Stimulated activated CD4-positive, alpha-beta T cell treated with anti-CD3 and anti-CD28 coated beads, Interleukin-15, amount 100 ng/mL, for 48 hours (primary cell): ENCODE measurements at places on chromosomes 16 and 17.

DNA sequence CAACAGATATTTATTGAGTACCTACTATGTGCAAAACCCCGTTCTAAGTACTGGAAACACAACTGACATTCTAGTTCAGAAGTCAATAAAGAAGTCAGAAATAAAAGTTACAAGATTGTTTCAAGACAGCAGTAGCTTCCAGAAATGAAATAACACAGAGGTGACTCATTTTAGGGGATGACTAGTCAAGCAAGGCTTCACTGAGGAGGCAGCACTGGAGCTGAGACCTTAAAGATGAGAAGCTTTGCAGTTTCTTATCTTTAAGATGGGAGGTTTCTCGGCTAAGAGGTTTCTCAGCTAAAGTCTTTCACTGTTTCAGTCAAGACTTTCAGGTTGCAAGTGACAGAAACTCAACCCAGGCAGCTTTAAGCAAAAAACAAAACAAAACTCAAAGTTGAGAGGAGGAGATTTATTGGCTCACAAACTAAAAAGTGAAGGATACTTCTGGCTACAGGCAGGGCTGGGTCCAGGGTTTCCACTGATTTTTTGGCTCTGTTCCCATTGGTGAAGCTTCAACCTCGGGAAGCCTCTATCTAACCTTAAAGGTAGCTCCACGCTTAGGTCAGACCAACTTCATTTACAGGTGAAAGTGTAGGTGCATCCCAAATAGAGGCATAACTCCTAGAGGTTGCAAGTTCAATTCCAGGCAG lies 7.4 kb upstream of the MMP2 start:
- DNase-seq: no peak

GRCh38 chr17:80691784-80692183 lies 147.1 kb downstream of the RPTOR start:
- DNase-seq: no peak

GRCh38 chr16:87815567-87815966 lies 49.8 kb upstream of the KLHDC4 start:
- DNase-seq: no peak

DNA sequence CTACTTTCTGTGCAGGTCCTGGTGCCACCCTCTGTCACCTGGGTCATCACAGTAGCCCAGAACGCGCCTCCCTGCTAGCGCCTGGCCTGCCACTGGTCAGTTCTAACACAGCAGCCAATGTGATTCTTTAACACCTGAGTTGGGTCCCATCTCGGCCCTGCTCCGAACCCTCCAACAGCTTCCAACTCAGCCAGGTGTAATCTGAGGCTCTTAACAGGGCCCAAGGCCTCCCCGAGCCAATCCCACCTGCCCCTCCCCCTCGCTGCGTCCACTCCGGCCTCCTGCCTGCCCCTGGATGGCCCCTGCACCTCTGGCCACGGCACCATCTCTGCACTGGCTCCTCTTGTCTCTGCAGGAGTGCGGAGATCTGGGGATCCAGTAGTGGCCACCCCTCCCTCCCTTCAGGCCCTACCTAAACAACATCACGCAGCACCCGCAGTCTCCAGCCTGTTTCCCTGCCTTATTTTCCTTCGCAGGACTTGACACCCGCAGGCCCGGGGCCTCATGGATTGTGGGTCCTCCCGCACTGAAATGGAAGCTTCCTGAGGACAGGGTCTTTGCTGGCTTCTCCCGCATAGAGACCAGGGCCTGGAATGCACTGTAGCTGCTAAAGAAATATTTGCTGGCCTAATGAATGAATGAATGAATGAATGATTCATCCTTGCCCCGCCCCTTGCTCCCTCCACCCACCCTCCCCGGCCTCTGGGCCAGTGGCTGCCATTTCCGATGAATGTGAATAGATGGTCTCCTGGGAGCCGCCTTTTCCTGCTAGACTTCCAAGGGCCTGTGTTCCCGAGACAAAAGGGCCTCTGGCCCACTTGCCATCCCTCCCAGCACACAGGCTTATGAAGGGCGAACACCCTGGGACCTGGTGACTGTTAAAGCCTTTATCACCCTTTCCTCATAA lies 174.8 kb upstream of the FOXF1 start:
- DNase-seq: no peak

DNA sequence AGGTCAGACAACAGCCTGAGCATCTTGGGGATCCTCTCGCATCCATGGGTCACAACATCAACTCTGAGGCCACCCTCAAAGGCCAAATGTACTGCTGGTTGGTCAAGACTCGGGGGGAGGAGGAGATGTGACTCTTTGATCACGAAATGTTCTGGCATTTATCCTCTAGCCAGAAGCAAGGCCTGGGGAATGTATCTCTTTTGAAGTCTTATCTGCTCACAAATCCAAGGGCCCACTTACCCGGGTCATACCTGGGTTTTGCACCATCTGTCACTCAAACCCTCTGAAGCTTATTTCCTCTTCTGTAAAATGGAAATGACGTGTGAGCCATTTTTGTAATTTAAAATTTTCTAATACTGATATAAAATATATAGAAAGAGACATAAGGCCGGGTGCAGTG lies 13.2 kb downstream of the CA7 start:
- DNase-seq: no peak

DNA sequence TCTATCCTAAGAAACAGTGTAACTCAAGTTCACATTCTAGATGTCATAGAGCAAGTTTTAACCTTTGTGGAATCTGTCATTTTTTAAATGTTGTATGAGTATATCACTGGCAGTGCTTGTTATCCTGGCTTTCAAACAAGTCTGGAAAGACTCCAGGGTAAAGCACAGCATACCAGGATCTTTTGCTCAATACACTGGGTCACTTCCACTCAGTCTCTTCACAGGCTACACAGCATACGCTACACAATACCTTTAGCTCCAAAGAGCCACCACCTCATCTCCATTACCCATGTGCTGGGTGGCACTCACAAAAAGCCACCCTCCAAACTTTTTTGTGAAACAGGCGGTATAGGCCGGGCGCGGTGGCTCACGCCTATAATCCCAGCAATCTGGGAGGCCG lies 69.5 kb downstream of the PARN start:
- no peak for DNase-seq

DNA sequence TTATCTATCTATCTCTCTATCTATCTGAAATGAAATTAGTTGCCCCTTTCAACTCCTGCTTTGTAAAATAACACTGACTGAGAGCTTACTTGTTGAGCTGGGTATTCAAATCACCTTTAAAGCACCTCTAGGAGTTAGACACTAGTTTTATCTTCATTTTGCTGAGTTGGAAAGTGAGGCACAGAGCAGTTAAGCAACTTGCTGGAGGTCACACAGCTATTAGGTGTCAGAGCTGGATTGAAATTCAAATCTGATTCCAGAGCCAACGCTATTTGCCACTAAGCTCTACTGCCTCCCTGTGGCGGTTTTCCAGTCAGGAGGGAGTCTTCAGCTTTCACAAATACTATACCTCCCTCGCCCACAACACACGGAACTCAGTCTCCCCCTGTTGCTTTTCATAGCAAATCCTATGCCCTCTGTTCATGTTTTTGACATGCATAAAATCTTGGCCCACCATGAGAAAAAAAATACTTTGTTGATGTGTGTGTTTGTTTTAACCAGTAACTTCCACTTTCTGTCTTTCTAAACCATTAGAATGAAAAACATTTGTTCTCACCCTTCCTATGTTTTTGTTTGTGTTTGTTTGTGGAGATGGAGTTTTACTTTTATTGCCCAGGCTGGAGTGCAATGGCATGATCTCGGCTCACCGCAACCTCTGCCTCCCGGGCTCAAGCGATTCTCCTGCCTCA lies 74.8 kb upstream of the SMURF2 start:
- no peak for DNase-seq

DNA sequence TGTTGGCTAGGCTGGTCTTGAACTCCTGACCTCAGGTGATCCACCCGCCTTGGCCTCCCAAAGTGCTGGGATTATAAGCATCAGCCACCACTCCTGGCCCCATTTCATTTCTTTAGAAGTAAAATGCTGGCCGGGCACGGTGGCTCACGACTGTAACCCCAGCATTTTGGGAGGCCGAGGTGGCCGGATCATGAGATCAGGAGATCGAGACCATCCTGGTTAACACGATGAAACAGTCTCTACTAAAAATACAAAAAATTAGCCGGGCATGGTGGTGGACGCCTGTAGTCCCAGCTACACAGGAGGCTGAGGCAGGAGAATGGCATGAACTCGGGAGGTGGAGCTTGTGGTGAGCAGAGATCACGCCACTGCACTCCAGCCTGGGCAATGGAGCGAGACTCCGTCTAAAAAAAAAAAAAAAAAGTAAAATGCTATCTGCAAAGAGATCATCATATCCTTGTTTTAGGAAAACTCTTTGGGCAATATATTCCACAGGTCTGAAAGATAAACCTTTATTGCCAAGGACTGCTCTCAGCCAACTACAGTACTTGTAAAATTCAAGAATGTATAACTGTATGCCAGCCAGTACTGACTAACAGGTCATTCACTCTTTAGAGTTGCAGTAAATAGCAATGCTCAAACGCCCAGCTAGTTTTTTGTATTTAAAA lies 3.8 kb downstream of the GJC1 start:
- no peak for DNase-seq

DNA sequence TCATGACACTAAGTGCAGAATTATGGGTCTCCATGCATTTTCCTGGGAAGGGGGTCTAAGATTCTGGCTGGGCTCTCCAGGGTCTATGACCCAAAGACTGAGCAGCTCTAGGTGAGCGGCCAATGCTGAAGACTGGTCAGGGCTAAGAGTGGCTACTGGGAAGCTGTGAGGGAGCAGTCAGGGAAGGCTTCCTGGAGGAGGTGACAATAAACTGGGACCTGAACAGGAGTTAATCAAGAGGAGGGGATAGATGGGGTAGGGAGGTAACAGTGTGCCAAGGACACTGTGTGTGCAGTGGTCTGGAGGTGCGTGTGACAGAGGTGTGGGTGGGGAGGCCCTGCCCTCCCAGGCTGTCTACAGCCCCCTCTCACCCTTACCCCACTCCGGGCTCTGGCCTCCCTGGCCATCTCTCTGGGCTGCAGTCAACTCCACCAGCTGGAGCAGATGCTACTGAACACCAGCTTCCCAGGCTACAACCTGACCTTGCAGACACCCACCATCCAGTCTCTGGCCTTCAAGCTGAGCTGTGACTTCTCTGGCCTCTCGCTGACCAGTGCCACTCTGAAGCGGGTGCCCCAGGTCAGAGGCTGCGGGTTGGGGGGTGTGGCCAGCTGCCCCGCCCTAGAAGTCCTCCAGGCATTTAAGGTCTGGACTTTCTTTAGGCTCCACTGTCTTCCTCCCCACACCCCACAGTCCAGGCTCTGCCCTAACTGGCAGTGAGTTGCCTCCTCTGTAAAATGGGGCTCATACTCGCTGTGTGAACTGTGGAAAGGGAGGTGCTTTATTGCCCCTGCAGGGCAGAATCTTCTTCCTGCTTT lies 20.4 kb downstream of the ADGRG5 start:
- DNase-seq: no peak

- DNase-seq: no peak
Measured at GRCh38 chr16:22886927-22887326, 73.0 kb downstream of the HS3ST2 start.

- DNase-seq: no peak
Measured at GRCh38 chr16:85227084-85227945, 115.0 kb upstream of the CIBAR2 start.

- no peak for DNase-seq
Measured at GRCh38 chr16:88297178-88297720, 85.5 kb upstream of the ZNF469 start.

- peak; percentile 63 for DNase-seq
Measured at GRCh38 chr17:28949185-28950016, 1.9 kb downstream of the PHF12 start.
